ENCODE measurements at places on chromosomes 1 and 21.

GRCh38 chr1:14876747-14877146 is 276.8 kb upstream of the TMEM51 start:
- DNase-seq, result no peak

DNA sequence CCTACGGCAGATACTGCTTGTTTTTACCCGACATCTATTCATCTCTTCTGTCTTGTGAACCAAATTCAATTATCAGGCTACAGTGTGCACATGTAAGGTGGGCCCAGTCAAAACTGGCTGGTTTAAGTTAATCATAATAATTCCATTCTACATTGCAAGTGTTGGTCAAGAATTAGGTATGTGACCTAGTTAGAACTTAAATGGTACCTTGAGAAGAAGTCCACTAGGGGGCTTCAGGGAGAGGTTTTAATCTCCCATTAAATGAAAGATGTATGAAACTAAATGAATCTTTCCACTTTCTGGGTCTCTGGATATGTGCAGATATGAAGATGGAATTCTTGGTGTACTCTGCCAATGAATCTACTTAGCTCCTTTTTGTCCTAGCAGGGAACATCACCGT is 187.1 kb downstream of the CDC42BPA start:
- DNase-seq, result no peak

DNA sequence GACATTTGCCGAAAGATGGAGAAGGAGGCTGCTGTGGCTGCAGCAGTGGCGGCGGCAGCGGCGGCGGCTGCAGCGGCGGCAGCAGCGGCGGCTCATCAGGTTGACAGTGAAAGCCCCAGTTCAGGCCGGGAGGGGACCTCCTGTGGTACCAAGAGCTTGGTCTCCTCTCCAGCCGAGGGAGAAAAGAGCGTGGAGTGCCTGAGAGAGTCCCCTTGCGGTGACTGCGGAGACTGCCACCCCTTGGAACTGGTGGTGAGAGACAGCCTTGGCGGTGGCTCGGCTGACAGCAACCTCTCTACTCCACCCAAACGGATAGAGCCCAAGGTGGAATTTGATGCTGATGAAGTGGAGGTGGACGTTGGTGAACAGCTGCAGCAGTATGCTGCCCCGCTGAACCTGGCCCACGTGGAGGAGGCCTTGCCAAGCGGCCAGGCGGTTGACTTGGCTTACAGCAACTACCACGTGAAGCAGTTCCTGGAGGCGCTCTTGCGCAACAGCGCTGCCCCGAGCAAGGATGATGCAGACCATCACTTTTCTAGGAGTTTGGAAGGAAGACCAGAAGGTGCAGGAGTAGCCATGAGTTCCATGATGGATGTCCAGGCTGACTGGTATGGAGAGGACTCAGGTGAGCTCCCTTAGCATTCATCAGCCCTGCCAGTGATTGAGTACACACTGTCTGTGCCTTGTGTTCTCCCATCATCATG is 6.3 kb downstream of the ZBTB8B start:
- no peak for DNase-seq

DNA sequence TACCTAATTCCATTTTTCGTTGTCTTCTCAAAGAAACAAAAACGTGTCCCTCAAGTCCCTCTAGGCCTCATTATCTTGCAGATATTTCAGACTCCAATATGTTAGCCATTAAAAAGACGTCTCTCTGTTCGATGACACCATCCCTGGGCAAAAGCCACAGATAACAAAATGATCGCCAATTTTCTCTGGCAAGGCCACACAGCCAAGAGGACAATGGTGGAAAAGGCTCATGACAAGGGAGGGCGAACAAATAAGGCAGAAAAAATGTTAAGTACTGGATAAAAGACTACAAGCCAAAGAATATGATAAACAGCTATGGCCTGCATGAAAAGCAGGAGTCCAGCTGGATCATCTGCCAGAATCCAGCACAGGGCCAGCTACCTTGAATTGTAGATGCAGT is 82.9 kb downstream of the TBX15 start:
- DNase-seq, result no peak

DNA sequence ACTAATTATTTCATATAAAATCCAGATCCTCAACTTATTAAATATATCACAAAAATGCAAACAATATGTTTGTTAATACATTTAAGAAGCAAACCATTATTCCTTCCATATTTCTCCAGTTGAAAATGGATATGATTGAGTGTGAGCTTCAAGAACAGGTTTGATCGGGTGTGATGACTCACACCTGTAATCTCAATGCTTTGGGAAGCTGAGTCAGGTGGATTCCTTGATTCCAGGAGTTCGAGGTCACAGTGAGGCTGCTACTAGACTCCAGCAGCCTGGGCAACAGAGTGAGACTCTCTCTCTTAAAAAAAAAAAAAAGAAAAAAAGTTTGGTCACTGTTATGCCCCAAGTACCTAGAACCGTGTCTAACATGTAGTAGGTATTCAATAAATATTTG is 42.9 kb upstream of the RRP15 start:
- no peak for DNase-seq

DNA sequence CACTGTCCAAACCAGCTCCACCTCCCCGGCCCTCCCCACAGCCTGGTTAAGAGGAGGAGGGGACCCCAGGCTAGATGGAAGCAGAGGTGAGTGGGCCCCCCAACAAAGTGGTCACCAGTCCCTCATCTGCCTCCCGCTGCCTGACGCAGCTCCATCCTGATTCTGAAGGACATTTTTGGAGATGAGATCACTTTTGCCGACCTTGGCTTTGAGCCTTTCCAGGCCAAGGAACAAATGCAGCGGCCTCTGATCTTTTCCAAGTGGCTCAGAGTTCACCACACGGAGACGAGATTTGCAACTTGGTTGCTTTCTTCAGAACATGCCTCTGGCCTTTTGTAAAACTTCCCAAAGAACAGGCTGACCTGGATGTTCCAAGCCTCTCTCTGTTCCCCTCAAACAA is 223.1 kb downstream of the NPHP4 start:
- DNase-seq, result no peak

DNA sequence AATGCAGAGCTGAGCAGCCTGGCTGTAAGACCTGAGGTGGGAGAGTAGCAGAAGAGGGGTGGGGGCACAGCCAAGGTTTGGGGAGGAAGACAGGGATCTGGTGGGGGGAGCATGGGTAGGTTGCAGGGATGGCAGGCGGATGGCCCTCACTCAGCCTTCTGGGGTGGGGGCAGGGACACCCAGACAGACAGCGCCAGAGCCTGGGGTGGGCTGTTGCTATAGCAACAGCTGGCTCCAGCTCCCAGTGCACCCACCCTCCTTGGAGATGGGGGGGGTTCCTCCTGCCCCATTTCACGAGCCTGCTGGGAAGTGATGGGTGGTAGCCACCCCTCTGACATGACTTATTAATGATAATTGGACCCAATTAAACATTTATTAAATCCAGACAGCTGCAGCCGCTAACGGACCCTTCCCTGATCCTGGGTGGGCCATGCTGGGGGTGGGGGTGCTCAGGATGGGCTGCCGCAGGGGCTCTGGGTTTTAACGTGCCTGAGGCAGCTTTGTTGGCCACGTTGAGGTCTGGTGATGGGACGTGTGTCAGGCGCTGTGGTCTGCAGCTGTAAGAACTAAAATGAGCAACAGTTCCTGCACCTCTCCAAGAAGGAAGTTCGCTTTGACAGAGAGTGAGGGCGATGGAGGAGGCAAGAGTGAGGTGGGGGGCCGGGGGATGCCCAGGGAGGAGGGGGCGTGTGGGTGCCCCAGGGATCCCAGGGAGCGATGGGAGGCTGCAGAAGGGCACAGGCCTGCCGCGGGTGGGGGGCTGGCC is 19.4 kb downstream of the AGRN start:
- DNase-seq, result no peak

- no peak for DNase-seq
These were observed 526.3 kb downstream of the PTPRU start for GRCh38 chr1:29762635-29763034.

GRCh38 chr1:209509039-209509438 is 74.5 kb upstream of the CAMK1G start:
- DNase-seq, result no peak

DNA sequence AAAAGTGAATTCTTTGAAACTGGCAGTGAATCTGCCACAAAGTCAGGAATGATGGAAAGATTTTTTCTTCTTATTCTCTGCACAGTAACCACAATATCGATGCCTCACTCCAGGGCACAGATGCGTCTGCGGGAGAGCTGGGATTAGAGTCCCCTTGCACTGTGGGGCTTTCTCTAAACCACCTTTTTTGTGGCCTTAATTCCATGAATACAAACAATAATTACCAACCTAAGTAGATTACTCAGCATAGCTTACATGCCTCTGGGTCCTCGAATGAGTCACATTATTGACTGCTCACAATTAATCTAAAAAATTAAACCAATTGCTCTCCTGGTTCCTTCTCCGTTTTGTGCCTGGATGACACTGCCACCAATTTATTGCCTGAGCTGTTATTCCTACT is 125.8 kb downstream of the KAZN start:
- DNase-seq, result no peak

- no peak for DNase-seq
These were observed 37.8 kb upstream of the TLR5 start for GRCh38 chr1:223180731-223181321.

GRCh38 chr21:27681038-27681437 is 714.1 kb upstream of the ADAMTS5 start:
- DNase-seq, result no peak

DNA sequence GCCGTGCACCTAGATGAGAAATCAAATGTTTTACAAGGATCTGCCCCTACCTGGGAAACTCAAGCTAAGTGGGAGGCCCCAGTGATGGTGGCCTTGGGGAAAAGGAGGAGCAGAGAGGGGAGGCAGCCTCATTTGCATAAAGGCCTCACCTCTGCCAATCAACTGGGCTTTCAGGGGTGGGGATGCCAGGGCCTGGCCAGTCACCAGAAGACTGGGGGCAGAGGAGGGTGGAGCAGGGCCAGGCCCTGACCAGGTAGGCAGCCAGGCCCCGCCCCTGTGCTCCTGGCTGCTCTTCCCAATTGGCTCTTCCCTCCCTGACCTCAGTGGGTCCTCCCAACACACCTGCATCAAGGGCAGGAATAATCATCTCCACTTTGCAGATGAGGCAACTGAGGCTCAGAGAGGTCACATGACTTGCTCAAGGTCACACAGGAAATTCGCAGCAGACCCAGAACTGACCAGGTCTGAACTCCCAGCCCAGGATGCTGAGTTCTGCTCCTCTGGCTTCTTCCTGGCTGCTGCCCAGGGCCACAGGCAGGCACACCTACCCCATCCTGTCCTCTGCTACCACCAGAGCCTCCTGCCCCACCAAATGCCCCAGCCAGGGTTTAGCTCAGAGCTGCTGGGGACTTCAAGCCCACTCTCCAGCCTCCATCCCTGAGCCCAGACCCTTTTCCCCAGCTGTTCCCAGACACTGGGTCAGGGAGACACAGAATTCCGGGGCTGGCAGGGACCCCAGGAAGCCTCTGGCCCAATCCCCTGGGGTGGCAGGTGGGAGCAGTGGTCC is 677.9 kb downstream of the MATN1 start:
- no peak for DNase-seq

DNA sequence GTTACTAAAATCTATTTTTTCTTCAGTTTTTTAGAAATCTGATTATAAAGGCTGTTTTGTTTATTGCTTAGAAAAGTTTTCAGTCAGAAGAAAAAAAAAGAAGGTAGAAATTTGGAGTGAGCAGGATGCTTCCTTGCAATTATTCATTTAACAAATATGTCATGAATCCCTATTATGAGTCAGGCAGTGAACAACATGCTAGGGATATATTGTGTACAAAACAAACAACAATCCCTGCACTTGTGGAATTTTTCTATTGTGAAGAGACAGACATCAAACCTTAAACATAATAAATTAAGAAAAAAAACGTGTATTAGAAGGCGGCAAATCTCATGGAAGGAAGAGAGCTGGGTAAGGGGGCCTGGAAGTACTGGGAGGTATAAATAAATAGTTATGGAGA is 664.1 kb upstream of the CAMK1G start:
- no peak for DNase-seq

DNA sequence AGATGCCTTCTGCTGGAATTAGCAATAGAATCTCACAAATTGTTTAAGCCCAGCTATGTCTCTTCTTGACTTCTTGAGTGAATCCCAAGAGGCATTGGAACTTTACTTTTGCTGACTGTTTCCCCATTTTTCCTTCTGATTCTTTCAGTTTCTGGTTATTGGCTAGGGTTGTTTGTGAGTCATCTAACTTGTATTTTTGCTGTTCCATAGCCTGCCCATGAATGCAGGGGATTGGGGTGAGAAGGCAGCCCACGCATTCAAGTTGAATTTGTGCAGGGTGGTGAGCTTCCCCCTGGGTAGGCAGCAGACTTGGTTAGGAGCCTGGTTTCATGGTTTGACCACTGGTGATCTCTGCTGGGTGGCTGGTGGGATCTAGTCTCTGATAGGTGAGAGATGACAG is 10.4 kb upstream of the KLF17 start:
- no peak for DNase-seq

DNA sequence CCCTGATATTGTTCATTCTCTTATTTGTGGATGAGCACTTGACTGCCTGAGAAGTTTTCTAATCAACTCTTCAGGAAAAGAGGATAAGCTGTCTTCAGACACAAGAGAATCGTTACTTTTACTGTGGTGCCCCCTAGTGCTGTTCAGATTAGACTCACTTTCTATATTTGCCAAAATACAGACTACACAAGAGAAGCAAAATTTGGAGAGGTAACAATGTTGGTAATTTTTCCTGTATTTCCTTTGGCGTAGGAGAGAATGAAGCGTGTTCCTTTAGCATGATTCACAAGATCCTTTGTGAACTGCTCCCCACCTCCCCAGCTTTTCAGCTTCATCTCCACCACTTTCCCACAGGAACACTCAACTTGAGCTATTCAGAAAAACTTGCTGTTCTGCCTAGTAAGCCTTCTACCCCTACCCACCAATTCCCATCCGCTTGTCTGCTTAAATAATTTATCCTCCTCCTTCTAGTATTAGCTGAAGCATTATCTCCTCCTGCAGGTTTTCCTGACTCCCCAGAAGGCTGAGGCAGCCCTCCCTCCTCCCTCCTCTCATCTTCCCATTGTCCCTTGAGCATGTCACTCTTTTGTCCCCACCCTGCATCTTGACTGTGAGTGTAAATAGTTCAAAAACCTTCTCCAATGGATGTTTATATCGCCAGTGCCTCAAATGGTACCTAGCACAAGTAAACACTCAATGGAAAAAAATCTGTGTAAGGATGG is 4.5 kb downstream of the TNFSF4 start:
- no peak for DNase-seq

DNA sequence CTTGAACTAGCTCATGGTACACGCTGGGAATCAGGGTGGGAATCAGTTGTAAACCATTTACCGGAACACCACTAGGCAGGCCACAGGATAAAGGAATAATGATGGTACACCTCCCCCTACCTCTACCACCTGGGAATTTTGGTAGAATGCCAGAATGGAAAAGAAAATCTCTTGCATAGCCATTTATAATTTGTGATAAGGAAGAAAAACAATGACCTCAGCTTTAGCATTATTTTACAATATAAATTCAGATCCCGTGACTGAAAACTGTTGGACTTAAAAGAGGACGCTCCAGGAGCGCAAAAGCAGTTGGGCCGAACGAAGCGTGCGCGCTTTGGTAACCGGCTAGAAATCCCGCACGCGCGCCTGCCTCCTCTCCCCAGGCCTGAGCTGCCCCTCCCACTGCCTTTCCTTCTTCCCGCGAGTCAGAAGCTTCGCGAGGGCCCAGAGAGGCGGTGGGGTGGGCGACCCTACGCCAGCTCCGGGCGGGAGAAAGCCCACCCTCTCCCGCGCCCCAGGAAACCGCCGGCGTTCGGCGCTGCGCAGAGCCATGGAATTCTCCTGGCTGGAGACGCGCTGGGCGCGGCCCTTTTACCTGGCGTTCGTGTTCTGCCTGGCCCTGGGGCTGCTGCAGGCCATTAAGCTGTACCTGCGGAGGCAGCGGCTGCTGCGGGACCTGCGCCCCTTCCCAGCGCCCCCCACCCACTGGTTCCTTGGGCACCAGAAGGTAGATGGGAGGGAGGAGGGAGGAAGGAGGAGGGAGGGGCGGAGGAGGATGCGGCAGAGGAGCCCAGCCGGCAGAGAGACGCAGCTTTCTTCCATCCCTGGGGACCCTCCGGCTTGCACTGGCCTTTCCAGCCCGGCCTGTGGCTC is at the start of gene CYP4X1:
TSS of gene CYP4X1 (plus strand) at position 402 of the 873 bp plus-strand sequence. CDS start at position 551, 149 bp downstream.
- DNase-seq, result peak; percentile 55

Measured in NCI-H2029 (cell line).